A549 treated with CORT108297 at 1 μM for 4 hours (cell line): ENCODE measurements at places on chromosomes 16 and 17. TPM values are rescaled to one million over a fixed set of nuclear protein-coding genes. Genes with fewer than 3 reads are reported as not detected.

Gene DLX3
- 0.11 to 0.22 TPM (median 0.15 TPM) in 5 replicates for total RNA-seq

Gene NT5C
- 73.4 to 135 TPM (median 133 TPM) in 5 replicates for total RNA-seq

Gene DNAAF8
- 1.0 to 1.8 TPM (median 1.2 TPM) in 5 replicates for total RNA-seq

Gene SPATA22
- total RNA-seq: not detected in 5 replicates

Gene NT5M
- total RNA-seq: 7.2 to 11.6 TPM (median 10.0 TPM) in 5 replicates

Gene ZPBP2
- not detected in 5 replicates for total RNA-seq

Gene CD7
- total RNA-seq: 0.05 to 0.15 TPM (median 0.10 TPM) in 4 of 5 replicates, not detected in the other

Gene TBX6
- 0.08 to 0.34 TPM (median 0.29 TPM) in 5 replicates for total RNA-seq

Gene SLC16A6
- total RNA-seq: 0.31 to 0.62 TPM (median 0.51 TPM) in 5 replicates

Gene HEATR9
- total RNA-seq: not detected in 5 replicates

Gene TLCD3B
- total RNA-seq: 0.23 to 0.58 TPM (median 0.42 TPM) in 5 replicates

Gene TNRC6C
- total RNA-seq: 1.6 to 2.7 TPM (median 1.9 TPM) in 5 replicates

Gene TBX2
- total RNA-seq: 4.5 to 7.6 TPM (median 7.0 TPM) in 5 replicates

Gene CCDC92B
- 0.13 to 0.31 TPM (median 0.15 TPM) in 5 replicates for total RNA-seq

Gene MYADML2
- not detected in 5 replicates for total RNA-seq

Gene MRTFB
- total RNA-seq: 8.6 to 14.1 TPM (median 12.3 TPM) in 5 replicates

Gene NHLRC4
- total RNA-seq: 0.18 to 0.31 TPM (median 0.23 TPM) in 5 replicates

Gene CASKIN1
- 0.32 to 0.66 TPM (median 0.56 TPM) in 5 replicates for total RNA-seq

Gene MYH3
- 0.70 to 1.4 TPM (median 0.96 TPM) in 5 replicates for total RNA-seq

Gene KRTAP4-3
- total RNA-seq: not detected in 5 replicates

Gene ZFHX3
- 5.1 to 7.7 TPM (median 6.3 TPM) in 5 replicates for total RNA-seq

Gene PRR35
- 0.11 to 0.21 TPM (median 0.16 TPM) in 5 replicates for total RNA-seq

Gene GGT6
- total RNA-seq: not detected in 5 replicates

Gene BEAN1
- total RNA-seq: 2.4 to 3.9 TPM (median 2.9 TPM) in 5 replicates

Gene OSBPL7
- total RNA-seq: 7.8 to 12.0 TPM (median 11.4 TPM) in 5 replicates

Gene TERB1
- total RNA-seq: 0.06 to 0.07 TPM in 2 of 5 replicates, not detected in the others

Gene TNFRSF17
- total RNA-seq: not detected in 5 replicates

Gene GP1BA
- not detected in 5 replicates for total RNA-seq

Gene KRT23
- total RNA-seq: 0.08 to 0.14 TPM (median 0.10 TPM) in 3 of 5 replicates, not detected in the others

Gene FGF11
- total RNA-seq: 0.92 to 1.6 TPM (median 1.4 TPM) in 5 replicates

Gene TBC1D16
- 6.0 to 11.2 TPM (median 8.9 TPM) in 5 replicates for total RNA-seq

Gene SOST
- 0.04 to 0.07 TPM in 2 of 5 replicates, not detected in the others for total RNA-seq

Gene ALDH3A1
- 738 to 1,121 TPM (median 806 TPM) in 5 replicates for total RNA-seq

Gene C17orf113
- 0.47 to 0.94 TPM (median 0.79 TPM) in 5 replicates for total RNA-seq

Gene DPEP3
- not detected in 5 replicates for total RNA-seq

Gene CD300C
- 0.09 to 0.20 TPM (median 0.16 TPM) in 5 replicates for total RNA-seq

Gene GINS3
- total RNA-seq: 21.5 to 24.9 TPM (median 22.3 TPM) in 5 replicates

Gene TMEM88
- 0.27 to 1.9 TPM (median 0.92 TPM) in 5 replicates for total RNA-seq

Gene ROGDI
- total RNA-seq: 8.7 to 16.3 TPM (median 15.1 TPM) in 5 replicates

Gene FOXJ1
- 0.21 to 0.50 TPM (median 0.40 TPM) in 5 replicates for total RNA-seq

Gene ASGR1
- total RNA-seq: 0.59 to 1.4 TPM (median 1.2 TPM) in 5 replicates

Gene CEMP1
- 0.07 to 0.13 TPM (median 0.08 TPM) in 3 of 5 replicates, not detected in the others for total RNA-seq

Gene C17orf50
- 0.24 to 0.49 TPM (median 0.27 TPM) in 5 replicates for total RNA-seq

Gene RNF222
- not detected in 5 replicates for total RNA-seq

Gene PLK1
- total RNA-seq: 150 to 186 TPM (median 167 TPM) in 5 replicates

Gene CD300LB
- total RNA-seq: 0.03 to 0.14 TPM (median 0.09 TPM) in 4 of 5 replicates, not detected in the other
